Gastroesophageal sphincter (tissue), 4 donors: ENCODE measurements at places on chromosomes 2 and 18.

DNA sequence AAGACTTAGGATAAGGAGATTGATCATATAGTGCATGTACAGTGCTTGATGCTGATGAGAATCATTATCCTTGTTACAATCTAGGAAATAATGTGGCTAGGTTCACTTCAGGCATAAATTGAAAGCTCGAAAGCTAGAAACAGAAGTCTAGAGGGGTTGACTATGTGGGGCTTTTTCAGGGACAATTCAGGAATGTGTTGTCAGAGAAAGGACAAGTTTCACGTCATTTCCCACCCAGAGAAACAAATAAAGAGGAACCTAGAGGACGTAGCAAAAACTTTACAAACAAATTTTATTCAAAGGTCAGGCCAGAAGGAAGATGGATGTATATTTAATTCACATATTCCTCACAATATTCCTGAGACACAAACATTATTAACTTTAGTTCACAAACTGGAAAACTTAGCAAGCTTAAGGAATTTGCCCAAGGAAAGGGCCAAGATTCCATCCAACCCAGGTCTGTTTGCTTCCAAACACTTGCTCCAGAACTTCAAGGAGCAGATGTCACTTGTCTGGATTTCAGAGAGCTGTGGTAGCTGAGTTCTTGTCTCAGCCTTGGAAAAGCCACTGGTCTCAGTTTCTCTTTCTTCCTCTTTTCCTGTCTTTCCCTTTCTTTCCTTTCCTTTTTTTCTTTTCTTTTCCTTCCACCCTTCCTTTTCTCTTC is 7.4 kb downstream of the CYRIA start:
- H3K4me1 ChIP-seq: peaks cover 99% of the 10 kb centered on the region
- H3K27me3 ChIP-seq: no peaks in the 10 kb centered on the region
- H3K27ac ChIP-seq: no peak overlapping the region

- H3K36me3 ChIP-seq: no peaks in the 10 kb centered on the region
- no peak overlapping the region for H3K4me3 ChIP-seq
- no peak for ATAC-seq
- no peaks in the 10 kb centered on the region for H3K4me1 ChIP-seq
- H3K27me3 ChIP-seq: no peaks in the 10 kb centered on the region
Observed at GRCh38 chr2:16266571-16266970, 326.2 kb downstream of the MYCN start.

GRCh38 chr2:219178377-219179175 is 501 bp downstream of the RETREG2 start:
- H3K27me3 ChIP-seq: no peaks in the 10 kb centered on the region
- H3K27ac ChIP-seq: peak overlapping the region; percentile 99
- peak overlapping the region; percentile 99 for H3K4me3 ChIP-seq
- no peaks in the 10 kb centered on the region for H3K4me1 ChIP-seq

- H3K4me1 ChIP-seq: no peaks in the 10 kb centered on the region
- no peak overlapping the region for H3K27ac ChIP-seq
- no peak for ATAC-seq
Observed at GRCh38 chr2:138030459-138030858, 66.2 kb downstream of the HNMT start.

DNA sequence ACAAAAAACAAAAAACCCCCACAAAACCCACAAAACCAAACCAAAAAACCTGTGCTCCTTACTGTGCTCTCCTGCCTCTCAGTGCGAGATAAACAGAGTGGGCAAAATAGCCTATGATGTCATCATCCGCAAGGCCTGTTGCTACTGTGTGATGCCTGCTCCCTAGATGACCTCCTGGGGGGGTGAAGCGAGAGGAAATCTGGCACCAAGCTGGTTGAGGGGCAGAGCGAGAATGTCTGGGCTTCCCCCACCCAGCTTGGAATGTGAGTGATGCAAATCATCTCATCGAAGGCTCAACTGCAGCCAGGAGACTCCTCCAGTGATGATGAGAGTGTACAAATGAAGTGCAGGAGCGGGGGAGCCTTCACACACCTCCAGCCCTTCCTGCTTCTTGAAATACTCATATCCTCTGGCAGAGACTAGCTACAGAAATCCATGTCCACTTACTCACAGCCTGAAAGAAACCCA is 57.7 kb upstream of the MAP4K3 start:
- peak; percentile 35 for ATAC-seq
- H3K27ac ChIP-seq: no peak overlapping the region
- H3K27me3 ChIP-seq: no peaks in the 10 kb centered on the region
- no peaks in the 10 kb centered on the region for H3K36me3 ChIP-seq

DNA sequence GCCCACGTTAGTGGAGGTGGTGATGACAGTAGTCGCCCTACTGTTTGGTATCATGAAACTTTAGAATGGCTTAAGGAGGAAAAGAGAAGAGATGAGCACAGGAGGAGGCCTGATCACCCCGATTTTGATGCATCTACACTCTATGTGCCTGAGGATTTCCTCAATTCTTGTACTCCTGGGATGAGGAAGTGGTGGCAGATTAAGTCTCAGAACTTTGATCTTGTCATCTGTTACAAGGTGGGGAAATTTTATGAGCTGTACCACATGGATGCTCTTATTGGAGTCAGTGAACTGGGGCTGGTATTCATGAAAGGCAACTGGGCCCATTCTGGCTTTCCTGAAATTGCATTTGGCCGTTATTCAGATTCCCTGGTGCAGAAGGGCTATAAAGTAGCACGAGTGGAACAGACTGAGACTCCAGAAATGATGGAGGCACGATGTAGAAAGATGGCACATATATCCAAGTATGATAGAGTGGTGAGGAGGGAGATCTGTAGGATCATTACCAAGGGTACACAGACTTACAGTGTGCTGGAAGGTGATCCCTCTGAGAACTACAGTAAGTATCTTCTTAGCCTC is 16.2 kb downstream of the MSH6 start:
- ATAC-seq: no peak
- H3K27me3 ChIP-seq: no peaks in the 10 kb centered on the region
- no peaks in the 10 kb centered on the region for H3K4me1 ChIP-seq
- H3K4me3 ChIP-seq: no peak overlapping the region
- peaks cover 100% of the 10 kb centered on the region for H3K36me3 ChIP-seq

DNA sequence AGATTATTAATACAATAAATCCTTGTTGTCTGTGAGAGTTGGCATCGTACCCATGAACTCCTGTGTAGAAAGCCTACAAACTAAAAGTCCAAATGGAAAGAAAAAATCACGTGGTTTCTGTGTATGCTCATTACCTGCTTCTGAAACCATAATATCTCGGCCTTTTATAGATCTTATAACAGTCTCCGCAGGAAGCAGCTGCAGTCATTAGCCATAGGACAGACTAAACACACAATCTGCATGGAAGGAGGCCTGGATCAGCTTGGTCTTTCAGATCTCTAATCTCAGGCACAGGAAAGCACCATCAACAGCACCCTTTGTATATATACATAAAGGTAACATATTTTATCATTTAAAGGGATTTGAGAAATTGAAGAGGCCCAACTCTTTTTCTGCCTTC is 508.9 kb upstream of the TCF4 start:
- no peaks in the 10 kb centered on the region for H3K36me3 ChIP-seq
- no peak overlapping the region for H3K4me3 ChIP-seq
- H3K27me3 ChIP-seq: no peaks in the 10 kb centered on the region
- H3K4me1 ChIP-seq: no peaks in the 10 kb centered on the region

- H3K27ac ChIP-seq: no peak overlapping the region
- H3K4me3 ChIP-seq: no peak overlapping the region
- H3K4me1 ChIP-seq: no peaks in the 10 kb centered on the region
- no peaks in the 10 kb centered on the region for H3K27me3 ChIP-seq
- no peaks in the 10 kb centered on the region for H3K36me3 ChIP-seq
- ATAC-seq: no peak
Observed at GRCh38 chr18:3691705-3692104, 241.7 kb downstream of the TGIF1 start.

GRCh38 chr2:74436848-74437695 is 4.7 kb downstream of the RTKN start:
- peak overlapping the region; percentile 30 for H3K4me3 ChIP-seq
- no peaks in the 10 kb centered on the region for H3K36me3 ChIP-seq
- ATAC-seq: no peak

DNA sequence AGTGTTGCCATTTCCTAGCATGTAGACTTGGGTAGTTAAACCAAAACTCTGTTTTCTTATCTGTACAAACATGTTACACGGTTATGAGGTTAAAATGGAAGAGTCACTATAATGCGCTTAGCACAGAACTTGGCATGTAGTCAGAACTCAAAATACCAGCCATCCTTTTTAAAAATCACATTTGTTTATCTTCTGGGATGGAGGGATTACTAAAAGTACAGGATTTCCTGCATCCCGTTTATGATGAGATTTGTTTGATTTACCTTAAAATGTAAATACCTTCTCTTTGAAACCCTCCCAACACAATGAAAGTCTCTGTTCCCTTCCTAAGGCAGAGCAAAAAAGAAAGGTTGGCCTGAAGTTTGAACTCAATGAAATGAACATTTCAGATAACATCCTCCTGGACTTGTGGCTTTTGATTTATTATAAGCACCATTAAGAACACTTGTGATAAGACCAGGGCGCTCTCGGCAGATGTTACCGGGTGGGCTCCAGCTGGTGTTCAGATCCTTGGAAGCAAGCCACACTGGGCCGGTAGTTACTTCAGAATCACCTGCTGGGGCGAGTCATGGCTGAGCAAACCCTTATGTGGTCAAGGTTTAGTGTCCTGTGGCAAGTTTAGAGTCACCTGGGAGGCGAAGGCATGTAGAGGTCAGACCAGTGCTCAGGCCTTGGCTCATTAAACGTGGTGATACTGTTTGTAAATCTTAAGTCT is 105.7 kb downstream of the MGAT5 start:
- H3K4me3 ChIP-seq: no peak overlapping the region
- no peaks in the 10 kb centered on the region for H3K27me3 ChIP-seq
- peaks cover 7% of the 10 kb centered on the region for H3K4me1 ChIP-seq
- no peak overlapping the region for H3K27ac ChIP-seq
- no peak for ATAC-seq
- no peaks in the 10 kb centered on the region for H3K36me3 ChIP-seq

DNA sequence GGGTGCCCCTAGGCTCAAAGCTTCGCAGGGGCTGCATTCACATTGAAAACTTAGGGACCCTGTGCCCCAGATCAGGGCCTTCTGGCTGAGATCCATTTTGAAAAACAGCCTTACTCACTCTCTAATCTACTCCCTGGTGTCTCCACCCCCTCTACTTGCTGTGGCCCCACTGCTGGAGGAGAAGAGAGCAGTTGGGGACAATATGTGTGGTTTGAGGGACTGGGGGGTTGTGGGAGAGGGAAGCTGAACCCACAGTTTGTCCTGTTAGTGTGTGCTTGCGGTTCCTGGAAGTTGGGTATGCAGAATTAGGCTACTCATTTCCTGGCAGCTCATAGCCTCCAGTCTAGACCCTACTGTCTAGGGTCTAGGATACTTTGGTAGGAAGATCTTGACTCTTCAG is 211.4 kb downstream of the PRKCE start:
- no peaks in the 10 kb centered on the region for H3K27me3 ChIP-seq
- H3K4me3 ChIP-seq: no peak overlapping the region
- H3K36me3 ChIP-seq: no peaks in the 10 kb centered on the region
- H3K4me1 ChIP-seq: peaks cover 5% of the 10 kb centered on the region
- ATAC-seq: no peak

DNA sequence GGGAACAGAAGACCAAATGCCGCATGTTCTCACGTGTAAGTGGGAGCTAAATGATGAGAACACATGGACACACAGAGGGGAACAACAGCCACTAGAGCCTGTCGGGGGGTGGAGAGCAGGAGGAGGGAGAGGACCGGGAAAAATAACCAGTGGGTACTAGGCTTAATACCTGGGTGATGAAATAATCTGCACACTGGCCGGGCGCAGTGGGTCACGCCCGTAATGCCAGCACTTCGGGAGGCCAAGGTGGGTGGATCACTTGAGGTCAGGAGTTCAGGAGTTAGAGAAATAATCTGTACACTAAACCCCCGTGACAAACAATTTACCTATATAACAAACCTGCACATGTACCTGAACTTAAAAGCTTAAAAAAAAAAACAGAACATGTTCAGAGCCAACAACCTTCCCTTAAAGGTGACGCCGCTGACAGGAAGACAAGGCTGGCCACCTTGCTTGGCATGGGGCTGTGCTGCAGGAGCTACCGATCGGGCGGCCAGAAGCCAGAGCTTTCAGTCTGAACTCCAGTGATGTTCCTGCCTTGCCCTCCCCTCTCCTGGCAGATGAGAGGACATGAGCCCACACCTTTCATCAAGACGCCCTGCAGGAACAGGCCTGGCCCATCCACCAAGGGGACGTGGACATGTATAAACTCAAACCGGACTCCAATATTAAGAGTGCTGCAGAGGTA is 11.2 kb downstream of the SLC66A2 start:
- no peak overlapping the region for H3K4me3 ChIP-seq
- H3K36me3 ChIP-seq: peaks cover 69% of the 10 kb centered on the region
- no peak overlapping the region for H3K27ac ChIP-seq
- H3K4me1 ChIP-seq: no peaks in the 10 kb centered on the region
- H3K27me3 ChIP-seq: no peaks in the 10 kb centered on the region

- H3K27me3 ChIP-seq: no peaks in the 10 kb centered on the region
- H3K36me3 ChIP-seq: peaks cover 7% of the 10 kb centered on the region
- no peak overlapping the region for H3K27ac ChIP-seq
- ATAC-seq: no peak
- no peak overlapping the region for H3K4me3 ChIP-seq
Observed at GRCh38 chr2:38572167-38572566, 30.6 kb downstream of the HNRNPLL start.

DNA sequence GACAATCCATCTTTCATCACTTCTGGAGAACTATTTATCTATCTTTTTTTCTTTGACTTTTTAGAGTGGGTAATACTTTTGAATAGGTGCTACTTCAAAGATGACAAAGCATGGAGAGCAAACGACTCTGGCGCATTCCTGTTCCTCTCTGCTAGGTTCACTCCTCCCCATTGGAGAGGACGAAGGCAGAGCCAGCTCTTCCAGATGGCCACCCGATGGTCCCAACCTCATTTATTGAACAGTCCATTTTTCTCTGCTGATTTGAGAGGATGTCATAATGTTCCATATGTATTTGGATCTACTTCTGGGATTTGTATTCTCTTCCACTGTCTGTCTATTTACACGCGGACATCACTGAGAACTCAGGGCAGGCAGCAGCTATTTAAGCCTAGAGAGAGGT is 284.3 kb upstream of the CXCR4 start:
- H3K27ac ChIP-seq: no peak overlapping the region
- peaks cover 32% of the 10 kb centered on the region for H3K27me3 ChIP-seq
- no peak overlapping the region for H3K4me3 ChIP-seq

DNA sequence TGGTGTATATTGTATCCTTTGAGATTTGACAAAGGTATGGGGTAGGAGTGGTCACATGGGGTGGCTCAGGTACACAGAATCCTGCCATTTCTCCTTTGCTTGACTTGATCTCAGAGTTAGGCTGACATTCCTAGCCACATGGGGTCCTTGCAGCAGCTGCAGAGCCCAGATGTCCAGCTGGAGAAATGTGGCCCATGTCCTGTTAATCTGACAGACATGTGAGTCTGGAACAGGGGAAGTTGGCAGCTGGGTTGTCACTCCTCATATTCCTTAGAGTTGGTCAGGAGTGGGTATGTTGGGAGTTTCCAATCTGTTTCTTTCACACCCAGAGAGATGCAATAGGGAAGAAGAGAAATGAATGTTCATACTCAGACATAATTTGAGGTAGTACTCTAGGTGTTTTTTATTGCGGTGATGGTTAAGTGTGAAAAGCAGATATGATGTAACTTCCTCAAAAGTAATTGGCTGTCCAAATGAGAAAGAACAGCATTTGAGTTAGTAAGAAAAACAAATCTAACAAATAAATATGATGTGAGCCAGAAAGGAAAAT is 402.6 kb upstream of the MEIS1 start:
- no peak overlapping the region for H3K27ac ChIP-seq
- no peak for ATAC-seq
- no peak overlapping the region for H3K4me3 ChIP-seq
- H3K4me1 ChIP-seq: no peaks in the 10 kb centered on the region

GRCh38 chr2:223260681-223261080 is 208.7 kb downstream of the KCNE4 start:
- H3K27ac ChIP-seq: no peak overlapping the region
- no peak for ATAC-seq
- H3K27me3 ChIP-seq: no peaks in the 10 kb centered on the region
- H3K4me1 ChIP-seq: no peaks in the 10 kb centered on the region
